Ascending aorta (tissue), 2 donors: ENCODE measurements at places on chromosomes 7 and 10.

- H3K4me1 ChIP-seq, result no peaks in the 10 kb centered on the region
- no peaks in the 10 kb centered on the region for H3K36me3 ChIP-seq
- no peak overlapping the region for H3K4me3 ChIP-seq
- no peak overlapping the region for H3K27ac ChIP-seq
- DNase-seq, result no peak
Observed at GRCh38 chr7:28882869-28883470, 75.2 kb downstream of the TRIL start.

- no peak for DNase-seq
- no peak overlapping the region for H3K4me3 ChIP-seq
- H3K27ac ChIP-seq, result no peak overlapping the region
- no peaks in the 10 kb centered on the region for H3K4me1 ChIP-seq
- no peaks in the 10 kb centered on the region for H3K36me3 ChIP-seq
Observed at GRCh38 chr10:80537086-80537735, 491 bp upstream of the SH2D4B start.

DNA sequence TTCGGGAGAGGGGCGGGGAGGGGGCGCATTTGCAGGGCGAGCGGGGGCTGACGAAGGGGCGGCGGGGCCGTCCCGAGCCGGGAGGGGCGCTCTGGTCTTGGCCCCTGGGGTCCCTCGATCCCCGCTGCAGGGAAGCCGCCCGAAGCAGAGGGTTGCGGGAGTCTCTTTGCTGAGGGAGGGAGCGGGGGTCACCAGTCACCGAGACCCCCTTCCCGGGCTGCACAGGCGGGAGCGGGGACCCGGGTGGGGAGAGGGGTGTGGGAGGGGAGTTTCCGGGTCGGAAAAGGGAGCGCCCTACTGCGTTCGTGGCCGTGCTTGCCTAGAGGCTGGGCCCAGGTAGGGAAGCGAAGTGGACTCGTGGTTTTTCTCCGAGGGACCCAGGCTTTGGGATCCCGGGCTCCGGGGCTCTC is 422 bp downstream of the AP1S1 start:
- no peak for DNase-seq
- H3K27ac ChIP-seq, result no peak overlapping the region
- H3K27me3 ChIP-seq, result no peaks in the 10 kb centered on the region
- peaks cover 3% of the 10 kb centered on the region for H3K4me1 ChIP-seq
- peaks cover 29% of the 10 kb centered on the region for H3K36me3 ChIP-seq
- peak overlapping the region; percentile 87 for H3K4me3 ChIP-seq

GRCh38 chr10:13708256-13708990 is 121.7 kb downstream of the PRPF18 start:
- no peaks in the 10 kb centered on the region for H3K36me3 ChIP-seq
- no peaks in the 10 kb centered on the region for H3K27me3 ChIP-seq
- no peak for DNase-seq
- H3K4me3 ChIP-seq, result no peak overlapping the region
- H3K4me1 ChIP-seq, result peaks cover 17% of the 10 kb centered on the region

DNA sequence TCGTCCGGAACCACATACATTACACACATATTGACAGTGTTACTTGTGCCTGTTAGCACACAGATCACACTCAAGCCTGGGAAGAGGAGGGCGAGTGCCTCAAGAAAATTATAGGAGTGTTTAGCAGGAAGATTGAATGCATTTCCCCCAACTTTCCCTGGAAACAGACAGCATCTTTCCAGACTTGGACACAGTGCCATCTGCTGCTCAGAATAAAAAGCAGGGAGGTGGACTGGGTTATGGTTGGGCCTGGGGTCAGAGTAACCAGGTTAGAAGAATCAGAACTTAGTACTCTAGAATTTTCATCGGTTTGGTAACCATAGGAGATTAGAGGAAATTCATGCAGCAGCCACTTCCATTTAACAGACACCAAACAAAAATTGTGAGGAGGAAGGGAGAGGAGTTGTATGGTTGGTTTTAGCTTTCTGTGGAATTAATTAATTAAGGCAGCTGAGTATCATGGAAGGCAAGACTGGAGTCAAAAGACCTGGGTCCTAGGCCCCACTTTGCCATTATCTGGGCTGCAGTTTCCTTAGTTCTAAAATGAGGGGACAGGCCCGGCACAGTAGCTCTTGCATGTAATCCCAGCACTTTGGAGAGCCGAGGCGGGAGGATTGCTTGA is 43.4 kb upstream of the OPTN start:
- H3K27me3 ChIP-seq, result no peaks in the 10 kb centered on the region
- H3K27ac ChIP-seq, result no peak overlapping the region
- H3K4me1 ChIP-seq, result no peaks in the 10 kb centered on the region
- no peak overlapping the region for H3K4me3 ChIP-seq

- DNase-seq, result no peak
- no peaks in the 10 kb centered on the region for H3K27me3 ChIP-seq
- no peaks in the 10 kb centered on the region for H3K4me1 ChIP-seq
- no peak overlapping the region for H3K4me3 ChIP-seq
- peaks cover 7% of the 10 kb centered on the region for H3K36me3 ChIP-seq
Observed at GRCh38 chr10:89025453-89025852, 34.9 kb downstream of the FAS start.
